ENCODE measurements at places on chromosomes 4 and X.

DNA sequence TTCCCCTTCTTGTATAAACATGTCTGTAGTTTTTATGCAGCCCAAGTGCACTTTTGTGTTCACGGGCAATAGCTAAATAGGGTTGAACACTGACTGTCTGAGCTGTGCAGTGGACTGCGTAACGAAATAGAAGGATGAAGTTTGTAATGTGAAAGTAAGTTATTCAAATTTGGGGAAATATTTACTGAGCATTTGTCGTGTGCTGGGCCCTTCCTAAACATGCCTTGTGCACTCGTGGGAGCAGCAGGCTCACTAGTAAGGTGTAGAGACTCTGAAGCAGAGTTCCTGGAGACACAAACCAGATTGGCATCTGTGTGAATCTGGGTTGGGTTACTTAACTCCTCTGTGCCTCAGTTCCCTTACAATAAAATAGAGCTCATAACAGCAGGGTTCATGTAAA, 51.7 kb upstream of the C1QTNF7 start:
- no peak overlapping the region for H3K27ac ChIP-seq
- H3K27me3 ChIP-seq, result no peaks in the 10 kb centered on the region
- H3K36me3 ChIP-seq, result no peaks in the 10 kb centered on the region

DNA sequence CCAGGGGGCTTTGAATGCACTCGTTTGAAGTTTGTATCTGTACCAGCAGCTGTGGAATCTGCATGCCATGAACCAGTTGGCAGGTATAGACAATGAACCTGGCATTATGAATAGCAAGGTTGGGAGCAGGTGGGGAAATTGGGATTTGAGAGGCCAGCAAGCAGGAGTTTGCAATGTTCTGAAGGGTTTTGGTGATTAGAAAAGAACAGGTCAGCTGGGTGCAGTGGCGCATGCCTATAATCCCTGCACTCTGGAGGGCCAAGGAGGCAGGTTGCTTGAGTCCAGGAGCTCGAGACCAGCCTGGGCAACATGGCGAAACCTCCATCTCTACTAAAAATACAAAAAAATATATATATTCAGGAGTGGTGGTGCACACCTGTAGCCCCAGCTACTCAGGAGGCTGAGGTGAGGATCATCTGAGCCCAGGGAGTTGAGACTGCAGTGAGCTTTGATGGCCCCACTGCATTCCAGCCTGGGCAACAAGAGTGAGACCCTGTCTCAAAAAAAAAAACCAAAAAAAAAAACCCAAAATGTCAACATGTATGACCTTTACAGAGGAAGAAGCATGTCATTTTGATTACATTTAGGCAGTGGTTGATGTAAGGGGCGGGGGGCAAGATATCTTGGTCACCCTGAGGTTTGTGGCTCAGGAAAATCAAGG, 63.9 kb downstream of the TSC22D3 start:
- peaks cover 7% of the 10 kb centered on the region for H3K4me1 ChIP-seq
- no peak for DNase-seq
- no peak overlapping the region for H3K4me3 ChIP-seq
- H3K27me3 ChIP-seq, result no peaks in the 10 kb centered on the region

DNA sequence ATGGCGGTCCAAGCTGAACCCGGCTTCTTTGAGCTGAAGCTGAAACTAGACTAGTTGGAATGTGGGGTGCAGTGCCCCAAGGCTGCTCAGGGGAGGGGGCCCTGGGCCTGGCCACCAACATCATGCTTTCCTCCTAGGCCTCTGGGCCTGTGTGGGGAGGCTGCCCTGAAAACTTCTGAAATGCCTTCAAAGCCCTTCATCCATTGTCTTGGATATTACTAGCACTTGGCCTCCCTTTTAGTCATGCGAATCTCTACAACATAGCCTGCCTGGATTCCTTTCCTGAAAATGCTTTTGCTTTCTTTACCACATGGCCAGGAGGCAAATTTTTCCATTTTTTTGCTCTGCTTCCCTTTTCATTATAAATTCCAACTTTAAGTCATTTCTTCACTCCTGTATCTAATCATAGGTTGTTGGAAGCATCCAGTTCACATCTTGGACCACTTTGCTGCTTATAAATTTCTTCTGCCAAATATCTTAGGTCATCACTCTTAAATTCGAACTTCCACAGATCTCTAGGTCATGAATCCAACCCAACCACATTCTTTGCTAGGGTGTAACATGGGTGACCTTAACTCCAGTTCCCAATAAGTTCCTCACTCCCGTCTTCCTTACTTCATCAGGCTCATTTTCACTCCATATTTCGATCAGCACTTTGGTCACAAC, 103.4 kb downstream of the DDIT4L start:
- H3K27ac ChIP-seq, result no peak overlapping the region
- H3K27me3 ChIP-seq, result no peaks in the 10 kb centered on the region
- H3K36me3 ChIP-seq, result no peaks in the 10 kb centered on the region
- H3K4me3 ChIP-seq, result no peak overlapping the region

DNA sequence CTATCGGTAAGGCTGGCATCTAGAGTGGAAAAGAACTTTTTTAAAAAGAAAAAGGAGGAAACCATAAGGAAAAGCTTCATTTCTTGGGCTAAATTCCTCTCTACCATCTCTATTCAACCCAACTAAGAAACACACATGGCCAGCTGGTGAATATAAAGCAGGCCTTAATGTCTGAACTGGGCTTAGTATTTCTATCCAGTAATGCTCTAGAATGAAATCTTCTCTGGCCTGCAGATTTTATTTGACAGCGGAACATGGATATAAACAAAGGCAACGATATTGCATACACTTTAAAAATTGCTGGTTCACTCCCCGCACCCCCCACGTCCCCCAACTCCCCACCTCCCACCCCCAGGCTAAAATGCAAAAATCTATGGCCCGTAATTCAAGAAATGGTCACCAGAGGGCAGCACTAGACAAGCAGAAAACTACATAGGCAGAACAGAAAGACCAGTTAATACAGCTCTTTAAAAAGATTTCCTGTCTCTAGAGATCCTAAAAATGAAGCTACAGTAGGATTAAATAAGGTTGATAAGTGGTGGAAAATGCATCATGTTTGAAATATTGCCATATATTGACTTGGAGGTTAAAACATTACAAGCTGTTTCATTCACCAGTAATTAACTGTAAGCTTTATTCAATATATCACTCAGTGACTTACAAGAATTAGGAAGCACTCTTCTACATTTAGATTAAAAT, 155.2 kb upstream of the GALNT7 start:
- H3K36me3 ChIP-seq, result no peaks in the 10 kb centered on the region
- H3K4me3 ChIP-seq, result no peak overlapping the region
- no peak overlapping the region for H3K27ac ChIP-seq
- no peak for DNase-seq
- no peaks in the 10 kb centered on the region for H3K27me3 ChIP-seq

- peaks cover 4% of the 10 kb centered on the region for H3K4me1 ChIP-seq
- H3K36me3 ChIP-seq, result no peaks in the 10 kb centered on the region
- DNase-seq, result no peak
- no peak overlapping the region for H3K27ac ChIP-seq
Observed at GRCh38 chr4:11421116-11421515, 7.6 kb downstream of the HS3ST1 start.

- no peaks in the 10 kb centered on the region for H3K36me3 ChIP-seq
- no peak for DNase-seq
- H3K4me3 ChIP-seq, result no peak overlapping the region
Observed at GRCh38 chr4:149785696-149786431, 29.8 kb downstream of the IQCM start.
